Stimulated activated CD4-positive, alpha-beta T cell treated with anti-CD3 and anti-CD28 coated beads, TNF-alpha, amount 100 ng/mL, for 1 hour (primary cell): ENCODE measurements at places on chromosomes 3 and 15.

- DNase-seq, result no peak
Measured at GRCh38 chr3:192487033-192487432, 240.3 kb downstream of the FGF12 start.

GRCh38 chr3:175457301-175457700 lies 598.2 kb downstream of the NAALADL2 start:
- DNase-seq, result no peak

DNA sequence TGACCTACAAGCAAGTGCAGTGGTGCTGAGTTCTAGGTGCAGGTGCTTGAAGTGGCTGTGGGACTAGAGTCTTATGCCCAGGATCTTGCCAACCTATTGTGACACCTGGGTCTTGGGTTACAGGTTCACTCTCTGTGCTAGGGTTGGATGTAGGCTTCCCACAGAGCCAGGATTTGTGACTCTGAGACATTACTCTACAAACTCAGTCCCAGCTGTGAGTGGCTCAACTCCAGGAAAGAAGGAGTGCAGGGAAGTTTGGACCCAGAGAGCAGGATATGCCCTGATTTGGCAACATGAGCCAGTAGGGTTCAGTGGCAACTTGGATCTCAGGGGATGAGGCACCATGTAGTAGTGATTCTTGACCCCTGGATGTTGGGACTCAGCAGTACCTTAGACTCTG lies 182.2 kb downstream of the LPP start:
- no peak for DNase-seq

DNA sequence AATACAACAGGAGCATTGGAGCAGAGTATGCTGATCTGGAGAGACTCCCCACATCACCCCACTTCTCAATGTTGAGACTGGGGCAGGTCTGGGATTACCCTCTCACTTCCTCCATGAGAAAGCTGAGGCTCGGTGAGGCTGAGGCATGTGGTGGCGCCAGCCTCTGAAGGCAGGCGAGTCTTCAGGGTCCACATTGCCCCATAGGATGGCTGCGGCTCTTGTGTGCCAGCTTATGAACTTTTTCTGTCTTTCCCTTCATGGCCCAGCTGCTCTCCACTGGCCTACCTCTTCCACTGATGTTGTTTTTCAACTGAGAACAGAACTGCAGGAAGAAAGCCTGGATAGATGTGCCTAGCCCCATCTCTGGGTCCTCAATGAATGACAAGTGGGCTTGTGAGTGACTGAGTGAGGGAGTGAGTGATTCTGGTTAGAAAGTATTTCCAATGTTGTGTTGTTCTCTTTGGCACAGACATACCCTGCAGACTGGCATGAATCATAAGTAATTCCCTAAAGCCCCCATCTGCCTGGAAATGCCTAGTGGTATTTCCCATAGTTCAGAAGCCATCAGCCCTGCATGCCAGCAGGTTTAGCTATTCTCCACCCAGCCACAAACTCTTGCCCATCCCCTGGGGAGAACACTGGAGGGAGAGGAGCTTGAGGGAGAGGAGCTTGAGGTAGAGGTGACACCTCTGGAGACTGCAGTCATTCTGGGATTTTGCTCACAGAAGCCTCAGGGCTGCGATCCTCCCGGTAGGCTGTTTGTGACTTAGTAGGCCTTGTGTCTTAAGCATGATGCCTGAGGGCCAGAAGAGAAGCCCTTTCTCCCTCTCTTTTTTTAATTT lies 56.9 kb downstream of the AMOTL2 start:
- no peak for DNase-seq

GRCh38 chr15:92683511-92683834 lies 27.9 kb upstream of the FAM174B start:
- DNase-seq, result no peak

GRCh38 chr15:70488002-70488605 lies 275.3 kb downstream of the UACA start:
- no peak for DNase-seq

- no peak for DNase-seq
Measured at GRCh38 chr3:42376344-42376798, 34.0 kb downstream of the LYZL4 start.

DNA sequence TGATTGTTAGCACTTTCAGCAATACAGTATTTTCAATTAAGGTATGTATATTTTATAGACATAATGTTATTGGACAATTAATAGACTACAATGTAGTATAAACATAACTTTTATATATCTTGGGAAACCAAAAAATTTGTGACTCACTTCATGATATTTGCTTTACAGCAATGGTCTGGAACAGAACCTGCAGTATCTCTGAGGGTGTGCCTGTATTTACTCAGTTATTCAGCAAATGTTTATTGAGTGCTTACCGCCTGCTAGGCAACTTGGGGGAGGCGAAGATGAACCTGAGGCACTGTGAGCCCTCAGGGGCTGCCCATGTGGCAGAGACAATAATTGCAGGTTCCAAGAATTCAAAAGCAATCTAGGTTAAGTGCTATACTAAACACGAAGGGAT lies 144.8 kb downstream of the GABRB3 start:
- no peak for DNase-seq

DNA sequence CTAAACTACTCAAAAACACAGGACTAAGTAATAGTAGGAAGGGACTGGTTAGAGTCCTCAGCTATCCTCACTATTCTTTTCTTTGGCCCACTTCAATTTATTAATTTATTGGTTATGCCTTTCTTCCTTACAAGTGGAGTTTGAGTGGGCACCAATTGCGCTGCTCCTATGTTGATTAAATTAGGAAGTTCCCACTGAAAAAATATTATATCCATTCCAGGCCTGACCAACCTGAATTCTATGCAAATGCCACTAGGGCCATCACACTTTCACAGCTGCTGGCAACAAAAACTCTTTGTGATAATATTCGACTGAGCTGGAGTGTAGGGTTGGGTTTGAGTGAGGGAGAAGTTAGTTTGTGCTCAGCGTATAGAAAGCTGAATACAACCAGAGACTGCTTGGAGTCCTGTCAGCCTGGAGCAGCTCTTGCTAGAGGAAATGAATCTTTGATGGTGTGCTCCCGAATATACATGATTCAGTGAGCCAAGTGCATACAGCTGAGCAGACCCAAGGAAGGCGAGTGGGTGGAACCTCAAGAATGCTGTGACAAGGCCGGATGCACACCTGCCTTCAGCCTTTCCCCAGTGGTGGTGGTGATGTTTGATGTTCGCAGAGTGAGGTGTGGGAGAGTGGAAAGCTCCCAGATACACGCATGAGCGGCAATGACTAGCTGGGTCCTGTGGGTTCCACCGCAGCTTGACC lies 1.5 kb downstream of the ARHGEF3 start:
- peak; percentile 37 for DNase-seq

DNA sequence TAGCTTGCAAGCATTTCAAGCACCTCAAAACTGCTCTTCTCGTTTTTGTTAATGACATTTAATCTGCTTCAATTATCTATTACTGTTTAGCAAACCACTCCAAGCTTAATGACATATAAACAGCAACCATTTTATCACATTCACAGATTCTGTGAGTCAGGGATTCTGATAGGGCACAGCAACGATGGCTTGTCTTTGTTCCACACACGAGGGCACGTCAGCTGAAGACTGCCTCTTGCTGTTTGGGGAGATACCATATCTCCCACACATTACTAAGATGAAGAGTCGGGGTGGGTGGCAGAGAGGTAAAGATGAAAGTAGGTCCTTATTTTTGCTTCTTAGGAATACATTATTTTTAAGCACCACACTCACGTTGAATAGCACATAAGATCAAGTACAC lies 19.3 kb downstream of the CPOX start:
- DNase-seq, result no peak

GRCh38 chr3:138842483-138843188 lies 7.9 kb upstream of the PIK3CB start:
- DNase-seq, result no peak

DNA sequence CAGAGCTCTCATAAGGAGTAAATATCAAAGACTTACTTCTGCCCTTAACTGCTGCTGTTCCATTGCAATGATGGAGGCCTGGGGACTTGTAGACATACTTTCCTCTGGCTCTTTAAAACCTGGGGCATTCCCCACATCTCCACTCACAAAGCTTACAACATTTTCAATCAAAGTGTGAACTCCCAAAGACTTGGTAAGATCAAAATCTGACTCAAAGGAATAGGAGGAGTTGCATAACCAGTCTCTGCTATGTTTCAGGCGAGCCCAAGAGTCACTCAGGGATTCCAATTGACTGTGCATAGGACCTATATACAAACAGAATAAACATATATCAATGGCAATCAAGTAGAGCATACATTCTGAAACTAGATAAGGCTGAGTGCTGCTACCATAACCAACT lies 101.5 kb downstream of the FBXL22 start:
- DNase-seq, result no peak

DNA sequence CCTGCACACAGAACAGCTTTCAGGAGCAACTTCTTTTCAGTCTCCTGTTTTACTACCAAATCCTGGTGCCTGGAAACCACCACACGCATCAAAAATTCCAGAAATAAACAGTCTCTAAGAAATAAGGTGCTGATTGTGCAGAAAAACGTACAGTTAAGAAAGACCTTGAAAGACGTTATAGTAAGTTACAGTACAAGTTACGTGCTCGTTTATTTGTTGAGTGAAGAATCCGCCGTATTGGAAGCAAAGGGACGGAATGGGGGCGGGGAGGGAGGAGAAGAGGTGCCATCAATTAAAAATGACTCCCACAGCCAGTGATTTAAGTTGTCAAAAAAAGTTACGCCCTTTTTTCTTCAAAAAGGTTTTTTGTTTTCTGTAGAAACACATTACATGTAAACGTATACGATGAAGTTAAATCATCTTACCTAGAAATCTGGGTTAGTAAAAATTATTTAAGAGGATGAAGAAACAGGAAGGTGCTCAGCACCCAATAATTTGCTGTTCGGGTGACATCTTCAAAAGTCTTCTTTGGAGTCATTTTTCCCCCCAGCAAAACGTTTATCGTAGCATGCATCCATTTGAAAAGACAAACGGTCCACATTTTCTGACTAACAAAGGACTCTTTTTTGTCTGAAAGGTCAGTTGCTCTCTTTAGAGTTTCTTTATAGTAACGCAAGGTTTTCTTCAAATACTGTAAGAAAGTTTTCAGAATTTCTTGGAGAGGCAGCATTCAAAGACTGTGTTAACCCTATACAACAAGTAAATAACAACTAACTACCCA lies 782 bp upstream of the UACA start:
- no peak for DNase-seq

DNA sequence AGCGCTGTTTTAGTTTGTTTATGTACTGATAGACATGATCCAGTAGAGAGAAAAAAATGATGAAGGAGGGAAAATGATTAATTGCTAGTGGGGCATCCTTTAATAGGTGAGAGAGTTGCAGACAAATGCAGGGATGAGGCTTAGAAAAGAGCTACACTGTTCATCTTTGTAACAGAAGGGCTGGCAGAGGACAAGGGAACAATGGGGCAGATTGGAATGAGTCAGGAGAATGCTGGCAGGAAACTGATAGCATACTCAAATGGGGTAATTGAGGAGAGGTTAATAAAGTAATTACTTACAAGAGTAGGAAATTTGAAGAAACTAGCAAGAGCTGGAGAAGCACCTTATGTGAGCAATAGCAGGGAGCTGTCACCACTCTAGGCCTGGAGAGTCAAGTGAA lies 170.9 kb downstream of the OXSM start:
- no peak for DNase-seq

DNA sequence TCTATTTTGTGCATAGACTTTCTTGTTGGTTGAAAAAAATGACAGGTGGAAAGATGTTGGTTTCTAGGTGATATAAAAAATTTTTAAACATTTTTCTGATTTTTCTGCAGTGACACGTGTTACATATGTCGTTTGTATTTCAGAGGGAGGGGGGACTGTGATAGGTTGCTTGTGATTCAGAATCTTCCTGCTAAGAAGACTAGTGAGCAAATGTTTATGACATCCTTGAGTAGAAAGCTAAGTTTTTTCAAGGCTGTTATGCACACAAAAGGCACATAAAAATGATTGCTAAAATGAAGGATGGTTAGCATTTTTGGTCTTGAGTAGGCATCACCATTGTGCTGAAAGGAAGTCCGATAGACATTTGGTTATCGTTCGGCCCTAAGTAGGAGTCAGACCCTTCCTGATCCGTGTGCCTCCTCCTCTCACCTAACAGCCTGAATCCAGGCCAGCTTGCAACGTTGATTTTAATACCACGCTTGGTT lies 1.5 kb downstream of the ZNF639 start:
- no peak for DNase-seq

GRCh38 chr15:44075535-44075934 lies 119.5 kb downstream of the FRMD5 start:
- no peak for DNase-seq

GRCh38 chr3:117128872-117129271 lies 419.3 kb downstream of the TUSC7 start:
- DNase-seq, result no peak

- DNase-seq, result no peak
Measured at GRCh38 chr15:33064878-33065277, 129.6 kb downstream of the FMN1 start.

DNA sequence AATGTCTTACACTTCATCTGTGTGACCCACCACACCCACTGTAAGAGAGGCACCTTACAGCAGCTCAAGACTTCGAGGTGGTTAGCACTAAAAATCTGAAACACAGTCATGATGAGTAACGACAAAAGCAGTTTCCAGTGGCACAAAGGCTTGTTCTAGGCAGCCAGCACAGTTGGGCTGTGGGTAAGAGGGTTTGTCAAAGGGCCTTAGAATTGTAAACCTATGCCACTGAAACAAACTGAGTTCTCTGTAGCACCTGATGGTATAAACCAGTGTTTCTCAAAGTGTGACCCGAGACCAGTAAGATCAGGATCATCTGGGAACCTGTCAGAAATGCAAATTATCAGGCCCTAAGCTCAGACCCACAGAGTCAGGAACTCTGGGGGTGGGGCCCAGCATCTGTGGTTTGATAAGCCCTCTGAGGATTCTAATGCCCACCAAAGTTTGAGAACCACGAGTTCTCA lies 36.5 kb downstream of the DAPK2 start:
- peak; percentile 23 for DNase-seq

DNA sequence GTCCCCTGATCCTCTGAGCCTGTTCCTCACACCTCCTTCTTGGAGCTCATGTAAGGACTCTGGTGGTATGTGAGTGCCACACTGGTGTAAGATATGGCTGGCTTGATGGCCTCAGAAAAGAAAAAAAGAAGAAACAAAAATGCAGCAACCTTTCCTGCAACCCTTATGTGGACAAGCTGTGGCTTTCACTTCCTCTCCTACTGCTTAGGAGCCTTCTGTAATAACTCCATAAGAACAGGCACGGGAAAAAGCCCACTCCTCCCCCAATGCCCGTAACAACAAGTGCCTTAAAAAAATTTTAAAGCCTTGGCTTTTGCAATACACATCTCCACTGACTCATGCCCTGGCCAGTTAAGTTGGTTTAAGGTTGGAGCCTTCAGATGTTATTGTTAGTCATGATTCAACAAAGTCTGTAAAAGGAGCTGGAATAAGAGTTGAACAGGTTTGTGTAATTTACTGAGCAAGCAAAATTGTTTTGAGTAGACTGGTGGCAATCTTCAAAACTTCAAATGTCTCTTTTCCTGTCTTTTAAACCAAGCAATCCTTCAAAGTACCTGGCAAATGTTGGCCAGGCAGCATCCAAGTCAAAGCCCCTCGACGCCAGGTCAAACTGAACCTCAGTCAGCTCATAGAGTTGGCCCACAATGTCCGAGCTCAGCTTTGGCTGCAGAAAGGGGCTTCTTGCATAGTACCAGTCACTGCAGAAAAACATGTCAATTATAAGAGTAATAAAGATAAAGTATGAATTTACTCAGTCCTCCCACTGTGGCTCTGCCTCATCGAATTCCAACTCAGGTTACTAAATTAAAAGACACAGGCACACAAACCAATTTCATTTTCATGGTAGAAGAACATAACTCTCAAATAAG lies 22.9 kb downstream of the FYCO1 start:
- DNase-seq, result no peak

- no peak for DNase-seq
Measured at GRCh38 chr15:59292442-59293151, 80.1 kb downstream of the MYO1E start.
